ENCODE measurements at places on chromosomes 11 and 22. TPM values are rescaled to one million over a fixed set of nuclear protein-coding genes. Genes with fewer than 3 reads are reported as not detected.

The LIPT2 gene
- total RNA-seq: 0.89 TPM

The DENND6B gene
- total RNA-seq: 1.0 TPM

The DERL3 gene
- 6.0 TPM for total RNA-seq

GRCh38 chr11:83158357-83158786 lies 1.4 kb downstream of the PCF11 start:
- H3K27ac ChIP-seq: peak overlapping the region; percentile 97
- no peaks in the 10 kb centered on the region for H3K36me3 ChIP-seq
- peaks cover 2% of the 10 kb centered on the region for H3K4me1 ChIP-seq
- H3K27me3 ChIP-seq: no peaks in the 10 kb centered on the region
- DNase-seq: no peak

GRCh38 chr11:116951762-116952161 lies 114.3 kb upstream of the APOA1 start:
- H3K4me1 ChIP-seq: no peaks in the 10 kb centered on the region
- H3K36me3 ChIP-seq: no peaks in the 10 kb centered on the region
- H3K27me3 ChIP-seq: no peaks in the 10 kb centered on the region
- DNase-seq: no peak
- H3K27ac ChIP-seq: no peak overlapping the region

DNA sequence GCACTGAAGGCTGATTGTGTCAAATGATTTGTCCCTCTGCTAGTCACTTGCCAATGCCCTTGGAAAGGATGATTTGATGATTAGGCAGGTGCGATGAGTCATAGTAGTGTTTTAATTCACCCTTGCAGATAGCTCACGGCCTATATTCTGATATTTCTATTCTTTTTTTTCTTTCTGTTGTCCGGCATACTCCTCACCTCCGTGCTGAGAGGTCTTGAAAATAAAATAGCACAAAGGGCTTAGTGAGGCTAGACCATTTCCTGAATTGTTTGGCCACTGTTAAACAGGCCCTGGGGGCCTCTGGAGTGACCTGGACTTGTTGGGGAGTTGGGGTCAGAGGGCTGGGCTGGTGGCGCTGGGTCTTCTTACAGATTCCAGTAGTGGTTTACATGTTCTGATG lies 99.8 kb downstream of the ZBTB16 start:
- H3K4me1 ChIP-seq: no peaks in the 10 kb centered on the region
- H3K4me3 ChIP-seq: no peak overlapping the region
- H3K36me3 ChIP-seq: peaks cover 20% of the 10 kb centered on the region
- H3K27me3 ChIP-seq: no peaks in the 10 kb centered on the region

- H3K36me3 ChIP-seq: no peaks in the 10 kb centered on the region
- no peak overlapping the region for H3K27ac ChIP-seq
- H3K4me1 ChIP-seq: no peaks in the 10 kb centered on the region
- no peaks in the 10 kb centered on the region for H3K27me3 ChIP-seq
- H3K4me3 ChIP-seq: no peak overlapping the region
- DNase-seq: no peak
Measured at GRCh38 chr22:47158457-47158856, 396.0 kb downstream of the TBC1D22A start.

DNA sequence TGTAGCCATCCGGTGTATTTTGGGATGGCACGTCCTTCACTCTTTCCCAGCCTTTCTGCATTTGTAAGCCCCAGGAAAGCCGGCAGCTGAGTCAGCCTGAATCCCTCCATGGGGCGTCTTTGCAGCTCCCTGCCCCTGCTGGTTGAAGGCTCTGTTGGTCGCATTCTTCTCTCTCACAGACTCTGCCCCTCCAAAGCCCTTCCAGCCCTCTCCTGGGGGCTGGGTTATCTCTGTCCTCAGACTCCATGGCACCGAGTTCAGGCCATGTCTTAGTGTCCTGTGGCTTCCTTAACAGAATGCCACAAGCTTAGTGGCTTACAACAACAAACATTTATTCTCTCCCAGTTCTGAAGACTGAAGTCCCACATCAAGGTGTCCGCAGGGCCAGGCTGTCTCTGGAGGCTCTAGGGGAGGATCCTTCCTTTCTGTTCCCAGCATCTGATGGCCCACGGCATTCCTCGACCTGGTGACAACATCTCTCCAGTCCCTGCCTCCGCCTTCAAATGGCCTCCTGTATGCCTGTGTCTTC lies 62.2 kb downstream of the BCR start:
- peaks cover 12% of the 10 kb centered on the region for H3K4me1 ChIP-seq
- H3K4me3 ChIP-seq: no peak overlapping the region
- DNase-seq: no peak
- H3K27ac ChIP-seq: no peak overlapping the region
- H3K27me3 ChIP-seq: no peaks in the 10 kb centered on the region
- no peaks in the 10 kb centered on the region for H3K36me3 ChIP-seq

DNA sequence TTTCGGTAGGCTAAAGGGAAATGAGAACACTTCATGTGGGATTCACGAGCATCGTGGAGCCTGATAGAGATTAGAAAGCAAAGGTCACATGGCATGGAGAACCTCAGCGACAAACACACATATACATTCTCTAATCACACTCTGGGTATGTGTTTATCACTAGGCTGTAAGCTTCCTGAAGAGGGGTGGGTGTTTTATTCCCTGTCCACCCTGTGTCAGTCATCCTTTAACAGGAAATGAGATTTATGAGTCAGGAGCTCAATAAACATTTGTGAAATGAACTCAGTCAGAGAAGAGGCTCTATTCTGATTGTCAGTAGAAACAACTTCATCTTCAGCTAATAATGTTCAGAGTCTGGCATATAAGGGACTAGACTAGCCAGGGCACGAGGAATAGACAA lies 71.7 kb upstream of the EIF3M start:
- H3K4me1 ChIP-seq: no peaks in the 10 kb centered on the region
- H3K27ac ChIP-seq: no peak overlapping the region
- H3K4me3 ChIP-seq: no peak overlapping the region
- no peaks in the 10 kb centered on the region for H3K27me3 ChIP-seq
- H3K36me3 ChIP-seq: no peaks in the 10 kb centered on the region

DNA sequence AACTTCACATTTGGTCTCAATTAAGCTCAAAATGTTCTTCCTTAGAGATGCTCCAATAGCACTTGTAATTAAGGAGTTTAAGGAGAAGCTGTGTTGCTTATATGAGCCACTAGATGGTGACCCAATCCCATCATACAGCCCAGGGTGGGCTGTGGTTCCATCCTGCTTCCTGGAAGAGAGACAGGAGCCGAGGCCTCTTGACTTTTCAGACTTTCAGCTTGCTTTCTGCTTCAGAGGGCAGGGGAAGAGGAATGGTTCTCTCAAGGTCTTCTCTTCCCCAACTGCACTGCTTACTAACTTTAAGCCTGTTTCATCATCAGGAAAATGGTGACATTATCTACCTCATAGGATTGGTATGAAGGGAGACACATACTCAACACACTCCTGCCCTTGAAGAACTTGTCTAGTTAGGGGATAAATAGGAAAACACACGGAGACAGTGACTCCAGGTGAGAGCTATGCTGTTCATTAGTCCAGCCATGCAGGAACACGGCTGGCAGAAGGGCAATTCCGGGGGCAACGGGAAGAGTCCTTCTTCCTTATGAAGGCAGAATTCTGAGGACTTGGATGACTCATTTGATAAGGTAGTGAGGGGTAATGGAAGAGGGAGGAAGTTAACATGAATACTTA lies 20.1 kb downstream of the TMEM218 start:
- no peak for DNase-seq
- no peaks in the 10 kb centered on the region for H3K4me1 ChIP-seq
- no peak overlapping the region for H3K27ac ChIP-seq
- H3K27me3 ChIP-seq: no peaks in the 10 kb centered on the region
- peaks cover 2% of the 10 kb centered on the region for H3K36me3 ChIP-seq

GRCh38 chr11:93370260-93370659 lies 39.7 kb downstream of the DEUP1 start:
- no peak overlapping the region for H3K4me3 ChIP-seq
- no peaks in the 10 kb centered on the region for H3K4me1 ChIP-seq
- H3K27me3 ChIP-seq: no peaks in the 10 kb centered on the region
- DNase-seq: no peak
- no peak overlapping the region for H3K27ac ChIP-seq

DNA sequence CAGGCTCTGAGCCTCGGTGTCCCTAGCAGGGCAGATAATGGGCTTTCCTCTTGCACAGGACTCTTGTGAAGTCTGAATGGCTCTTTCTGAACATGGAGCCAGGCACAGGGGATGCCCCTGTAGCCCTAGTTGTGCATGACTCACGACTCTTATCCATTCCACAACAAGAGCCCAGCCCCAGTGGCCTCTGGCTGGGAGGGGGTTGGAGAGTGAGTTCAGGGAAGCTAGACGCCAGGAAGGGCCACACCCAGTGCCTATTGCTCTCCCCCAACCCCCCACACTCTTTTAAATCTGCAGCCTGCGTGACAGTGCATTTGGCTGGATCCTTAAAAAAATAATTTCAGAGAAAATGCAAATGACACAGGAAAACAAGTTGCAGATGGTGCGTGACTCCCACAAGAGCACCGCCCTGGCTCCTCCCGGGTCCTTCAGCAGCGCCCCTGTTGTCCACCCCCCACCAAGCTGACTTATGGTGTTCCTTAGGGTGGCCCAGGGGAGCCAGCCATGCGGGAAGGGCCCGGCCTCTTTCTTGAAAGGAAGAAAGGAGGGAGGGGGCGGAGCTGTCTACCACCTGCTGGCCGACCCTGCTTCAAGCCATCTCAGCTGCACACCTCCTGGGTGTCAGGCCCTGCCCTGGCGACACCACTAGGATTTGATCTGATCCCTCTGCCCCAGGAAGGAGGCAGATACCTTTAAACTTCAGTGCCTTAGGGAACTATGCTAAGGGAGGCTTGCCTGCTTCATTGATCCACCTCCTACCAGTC lies 74.7 kb downstream of the MN1 start:
- no peaks in the 10 kb centered on the region for H3K36me3 ChIP-seq
- no peaks in the 10 kb centered on the region for H3K27me3 ChIP-seq
- DNase-seq: no peak
- H3K4me3 ChIP-seq: no peak overlapping the region

DNA sequence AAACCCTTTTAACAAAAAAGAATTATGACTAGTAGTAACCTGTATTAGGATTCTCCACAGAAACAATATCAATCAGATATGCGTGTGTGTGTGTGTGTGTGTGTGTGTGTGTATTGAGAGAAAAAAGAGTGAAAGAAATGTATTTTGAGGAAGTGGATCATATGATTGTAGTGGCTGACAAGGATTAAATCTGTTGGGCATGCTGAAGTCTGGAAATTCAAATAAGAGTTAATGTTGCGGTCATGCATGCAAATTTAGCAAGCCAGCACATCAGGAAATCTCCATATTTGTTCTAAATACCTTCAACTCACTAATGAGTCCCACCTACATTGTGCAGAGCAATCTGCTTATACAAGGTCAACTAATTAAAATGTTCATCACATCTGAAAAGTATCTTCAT lies 46.8 kb upstream of the IGLL5 start:
- H3K36me3 ChIP-seq: no peaks in the 10 kb centered on the region
- H3K27ac ChIP-seq: no peak overlapping the region
- no peak overlapping the region for H3K4me3 ChIP-seq
- H3K4me1 ChIP-seq: no peaks in the 10 kb centered on the region
- no peak for DNase-seq

DNA sequence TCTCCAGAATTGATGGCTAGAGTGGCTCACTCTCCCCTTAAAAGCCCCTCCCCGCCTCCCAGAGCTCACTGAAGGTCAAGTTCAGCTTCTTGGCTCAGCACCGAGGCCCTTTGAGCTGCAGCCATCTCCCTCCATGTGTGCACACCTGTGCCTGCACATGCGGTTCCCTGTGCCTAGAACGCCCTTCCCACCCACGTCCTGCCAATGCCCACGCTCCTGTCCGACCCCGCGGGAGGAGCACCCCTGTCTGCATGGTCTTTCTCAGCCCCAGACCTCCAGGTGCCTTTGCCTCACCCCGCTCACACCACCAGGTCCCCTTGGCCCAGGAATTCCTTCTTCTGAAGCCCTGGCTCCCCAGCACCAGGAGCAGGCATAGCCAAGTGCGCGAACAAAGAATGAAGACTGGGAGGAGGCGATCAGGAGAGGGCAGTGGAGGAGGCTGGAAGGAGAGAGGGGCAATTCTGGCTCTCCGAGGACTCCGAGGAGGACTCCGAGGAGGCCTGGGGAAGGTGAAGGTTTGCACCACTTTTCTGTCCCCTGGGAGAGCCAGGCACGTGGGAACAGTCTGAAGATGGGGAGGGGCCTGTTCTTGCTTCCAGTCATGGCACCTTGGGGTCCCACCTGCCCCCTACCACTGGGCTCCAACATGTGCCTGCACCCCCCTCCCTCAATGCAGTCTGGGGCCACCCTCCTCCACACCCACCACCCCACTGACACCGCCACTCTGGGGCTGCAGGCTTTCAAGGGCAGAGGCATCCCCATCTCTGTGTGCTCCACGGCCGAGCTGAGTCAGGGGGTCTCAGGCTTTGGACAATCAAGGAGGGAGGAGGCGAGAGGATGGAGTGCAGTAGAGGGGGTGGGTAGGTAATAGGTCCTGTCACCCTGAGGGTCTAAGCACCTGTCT lies 17.7 kb downstream of the IGF2 start:
- no peaks in the 10 kb centered on the region for H3K27me3 ChIP-seq

GRCh38 chr22:49303061-49303735 lies 524.5 kb downstream of the BRD1 start:
- no peaks in the 10 kb centered on the region for H3K36me3 ChIP-seq
- no peak overlapping the region for H3K27ac ChIP-seq
- DNase-seq: no peak
- no peaks in the 10 kb centered on the region for H3K27me3 ChIP-seq
- no peaks in the 10 kb centered on the region for H3K4me1 ChIP-seq

GRCh38 chr11:11520231-11521015 lies 101.4 kb downstream of the GALNT18 start:
- H3K36me3 ChIP-seq: no peaks in the 10 kb centered on the region
- H3K27me3 ChIP-seq: no peaks in the 10 kb centered on the region
- no peaks in the 10 kb centered on the region for H3K4me1 ChIP-seq
- H3K27ac ChIP-seq: no peak overlapping the region
- DNase-seq: no peak
- H3K4me3 ChIP-seq: no peak overlapping the region

- no peaks in the 10 kb centered on the region for H3K4me1 ChIP-seq
- H3K36me3 ChIP-seq: no peaks in the 10 kb centered on the region
Measured at GRCh38 chr11:92881940-92882450, 87.5 kb upstream of the MTNR1B start.

DNA sequence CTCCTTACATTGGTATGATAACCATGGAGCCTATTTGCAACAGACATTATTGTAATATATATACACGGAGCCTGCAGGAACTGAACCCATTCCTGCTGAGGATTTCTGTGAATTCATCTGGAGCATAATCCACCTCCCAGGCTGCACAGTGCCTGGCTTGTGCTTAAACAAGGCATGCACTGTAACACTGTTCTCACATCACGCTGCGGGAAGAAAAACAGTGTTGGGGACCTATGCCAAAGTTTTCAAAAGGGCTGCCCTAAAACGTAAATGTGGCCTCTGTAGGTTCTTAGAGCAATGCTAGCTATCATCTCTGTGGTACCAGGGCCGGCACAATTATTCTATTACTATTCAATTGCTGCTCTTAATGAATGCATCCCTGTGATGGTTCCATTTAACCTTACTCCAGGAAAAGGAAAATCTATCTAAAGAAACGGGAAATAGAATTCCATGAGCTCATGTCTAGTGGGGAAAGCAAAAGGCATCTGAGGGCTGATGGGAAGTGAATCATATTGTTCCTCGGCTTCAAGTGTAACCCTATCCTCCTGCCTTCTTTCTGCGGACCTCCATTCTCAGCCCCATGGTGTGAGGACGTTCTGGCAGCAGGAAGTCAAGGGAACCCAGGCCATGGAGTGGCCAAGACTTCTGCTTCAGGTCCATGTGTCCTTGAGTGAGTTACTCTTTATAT lies 525.5 kb downstream of the SOX6 start:
- H3K4me3 ChIP-seq: no peak overlapping the region
- no peaks in the 10 kb centered on the region for H3K36me3 ChIP-seq
- no peak overlapping the region for H3K27ac ChIP-seq
- no peaks in the 10 kb centered on the region for H3K27me3 ChIP-seq
- no peaks in the 10 kb centered on the region for H3K4me1 ChIP-seq
- DNase-seq: no peak
